ENCODE measurements at places on chromosomes 11 and 22. TPM values are rescaled to one million over a fixed set of nuclear protein-coding genes. Genes with fewer than 3 reads are reported as not detected.

ALDH3B1 gene
- 0.20 TPM for total RNA-seq

- peaks cover 11% of the 10 kb centered on the region for H3K36me3 ChIP-seq
- H3K4me3 ChIP-seq, result no peak overlapping the region
- peaks cover 7% of the 10 kb centered on the region for H3K4me1 ChIP-seq
Measured at GRCh38 chr11:110438017-110438416, 8.3 kb downstream of the FDX1 start.

DNA sequence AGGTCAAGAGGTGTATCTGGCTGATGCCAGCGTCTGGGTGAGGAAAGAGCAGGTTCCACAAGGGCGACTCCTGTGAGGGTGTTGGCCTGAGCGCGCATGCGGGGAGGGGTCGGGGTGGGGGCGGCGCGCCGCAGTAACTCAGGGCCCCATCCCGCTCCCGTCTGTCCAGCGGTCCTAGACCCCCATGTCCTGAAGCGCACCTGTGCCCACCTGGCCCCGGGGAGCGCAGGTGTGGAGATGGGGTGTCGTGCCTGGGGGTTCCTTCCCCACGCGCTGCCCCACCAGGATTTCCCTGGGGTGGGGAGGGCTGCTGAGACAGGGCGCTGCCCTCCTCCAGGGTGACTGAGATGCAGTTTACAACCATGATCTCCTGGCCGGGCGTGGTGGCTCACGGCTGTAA lies 20.9 kb downstream of the RNH1 start:
- no peaks in the 10 kb centered on the region for H3K27me3 ChIP-seq
- H3K4me3 ChIP-seq, result no peak overlapping the region
- DNase-seq, result no peak
- H3K36me3 ChIP-seq, result no peaks in the 10 kb centered on the region
- no peak overlapping the region for H3K27ac ChIP-seq
- no peaks in the 10 kb centered on the region for H3K4me1 ChIP-seq

DNA sequence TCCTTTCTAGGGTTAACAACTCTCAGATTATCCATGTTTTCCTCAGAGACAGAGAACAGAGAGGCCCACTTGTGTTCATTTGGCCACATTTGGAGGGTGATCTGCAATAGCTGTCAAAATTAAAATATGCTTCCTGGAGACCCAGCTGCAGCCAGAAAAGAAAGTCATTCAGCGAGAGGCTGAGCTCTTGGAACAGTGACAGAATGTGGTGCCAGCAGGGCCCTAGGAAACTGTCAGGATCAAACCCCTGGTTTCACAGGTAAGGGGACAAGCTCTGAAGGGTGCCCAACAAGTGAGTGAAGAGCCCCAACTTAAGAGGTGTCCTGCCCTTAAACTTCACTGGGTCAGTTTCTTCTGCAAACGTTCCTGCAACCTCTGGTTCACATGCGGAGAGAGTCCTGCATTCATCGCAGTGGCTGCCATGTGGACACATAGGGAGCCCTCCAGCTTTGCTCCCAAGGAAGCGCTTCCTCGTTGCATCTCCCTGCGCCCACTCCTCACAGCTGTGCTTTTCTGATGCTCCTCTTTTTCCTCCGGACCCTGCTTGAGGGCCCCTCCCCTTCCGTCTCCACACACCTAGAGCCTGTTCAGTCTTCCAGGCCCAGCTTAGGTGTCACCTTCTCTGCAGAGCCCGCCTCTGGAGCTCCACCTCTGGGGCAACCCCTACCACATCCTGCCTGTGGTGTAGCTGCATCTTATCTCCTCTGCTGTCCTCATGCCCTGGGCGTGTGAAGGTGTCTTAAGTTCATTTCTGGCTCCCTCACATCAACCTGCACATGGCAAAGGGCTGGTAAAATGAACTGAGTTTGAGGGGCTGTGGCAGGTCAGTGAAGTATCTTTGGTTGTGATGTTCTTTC lies 3.9 kb downstream of the UCP3 start:
- peak overlapping the region; percentile 52 for H3K27ac ChIP-seq
- no peaks in the 10 kb centered on the region for H3K27me3 ChIP-seq
- no peaks in the 10 kb centered on the region for H3K36me3 ChIP-seq
- DNase-seq, result peak; percentile 75
- H3K4me1 ChIP-seq, result peaks cover 68% of the 10 kb centered on the region

THRSP gene
- total RNA-seq, result not detected

DNA sequence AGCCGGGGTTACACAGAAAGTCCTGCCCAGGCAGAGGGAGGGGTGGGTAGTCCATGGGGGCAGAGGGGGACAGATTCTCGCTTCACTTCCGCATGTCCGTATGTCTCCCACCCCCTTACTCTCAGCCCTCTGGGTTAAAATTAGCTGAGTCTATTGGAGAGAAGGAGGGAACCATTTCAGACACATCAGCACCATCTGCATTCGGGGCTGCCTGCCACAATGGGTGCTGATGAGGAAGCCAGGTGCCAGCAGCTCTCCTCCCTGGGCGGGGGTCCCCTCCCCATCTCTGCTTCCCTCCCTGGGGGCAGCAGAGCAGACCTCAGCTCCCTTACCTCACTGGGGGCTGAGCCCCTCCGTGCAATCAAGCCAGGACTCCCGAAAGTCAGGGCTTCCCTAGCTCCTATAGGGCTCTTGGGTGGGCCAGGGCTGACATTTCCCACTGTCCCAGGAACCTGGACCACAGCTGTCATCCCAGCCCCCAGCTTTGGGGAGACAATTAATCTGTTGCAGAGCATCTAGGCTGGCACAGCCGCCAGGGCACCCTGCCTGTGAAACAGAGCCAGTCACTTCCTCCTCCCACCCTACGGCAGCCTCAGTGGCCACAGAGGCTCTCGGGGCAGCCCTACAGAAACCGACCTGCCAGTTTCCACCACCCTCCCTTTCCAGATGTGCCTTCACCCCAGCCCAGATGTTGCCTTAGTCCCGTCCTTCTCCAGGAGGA lies 67.3 kb downstream of the PDE2A start:
- no peak for DNase-seq
- H3K36me3 ChIP-seq, result no peaks in the 10 kb centered on the region
- H3K4me1 ChIP-seq, result no peaks in the 10 kb centered on the region

DNA sequence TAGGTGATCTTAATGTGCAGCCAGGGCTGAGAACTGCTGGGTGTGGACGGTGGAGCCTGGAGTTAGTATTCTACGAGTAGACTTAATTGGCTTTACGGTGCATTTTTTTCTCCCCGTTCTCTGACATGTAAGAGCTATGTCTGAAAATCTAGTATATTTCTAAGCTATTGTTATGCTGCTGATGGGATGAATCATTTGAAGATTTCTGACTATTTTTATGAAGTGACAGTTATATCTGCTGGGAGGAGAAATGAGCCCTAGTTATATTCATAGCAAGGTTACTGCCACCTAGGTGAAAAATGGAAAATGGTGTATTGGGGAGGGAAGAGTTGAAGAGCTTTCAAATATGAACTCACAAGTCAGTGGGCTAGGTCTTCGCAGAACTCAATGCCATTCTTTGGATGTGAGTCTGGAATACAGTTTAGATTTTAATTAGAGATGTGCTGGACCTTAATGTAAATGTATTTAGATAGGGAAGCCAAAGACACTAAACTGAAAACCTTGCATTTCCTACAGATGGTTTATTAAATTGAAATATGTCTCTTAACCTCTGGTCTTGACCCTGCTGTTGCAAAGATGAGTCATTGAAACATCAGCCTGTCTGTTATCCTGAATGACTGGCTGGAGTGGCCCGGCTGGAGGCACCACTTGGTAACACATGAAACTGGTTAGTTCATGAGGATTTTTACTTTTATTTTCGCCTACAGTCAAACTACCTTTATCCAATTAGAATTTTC lies 293.7 kb downstream of the DDX10 start:
- H3K27me3 ChIP-seq, result no peaks in the 10 kb centered on the region
- no peak for DNase-seq
- H3K4me3 ChIP-seq, result no peak overlapping the region
- H3K36me3 ChIP-seq, result no peaks in the 10 kb centered on the region
- H3K27ac ChIP-seq, result no peak overlapping the region

SYT13 gene
- total RNA-seq, result not detected

TBX10 gene
- total RNA-seq, result not detected

- H3K36me3 ChIP-seq, result no peaks in the 10 kb centered on the region
- H3K27ac ChIP-seq, result no peak overlapping the region
- H3K4me3 ChIP-seq, result no peak overlapping the region
- no peak for DNase-seq
- peaks cover 11% of the 10 kb centered on the region for H3K4me1 ChIP-seq
- no peaks in the 10 kb centered on the region for H3K27me3 ChIP-seq
Measured at GRCh38 chr11:114098927-114099326, 39.4 kb downstream of the ZBTB16 start.

- H3K27me3 ChIP-seq, result no peaks in the 10 kb centered on the region
- no peak overlapping the region for H3K4me3 ChIP-seq
- DNase-seq, result no peak
- no peaks in the 10 kb centered on the region for H3K36me3 ChIP-seq
- no peak overlapping the region for H3K27ac ChIP-seq
Measured at GRCh38 chr11:71286701-71287643, 34.6 kb upstream of the SHANK2 start.

SLC22A12 gene
- not detected for total RNA-seq

FOLR2 gene
- total RNA-seq, result 0.26 TPM

TANGO2 gene
- total RNA-seq, result 27.3 TPM

GRCh38 chr11:115458877-115459276 lies 45.3 kb downstream of the CADM1 start:
- DNase-seq, result no peak
- H3K27me3 ChIP-seq, result no peaks in the 10 kb centered on the region
- H3K4me3 ChIP-seq, result no peak overlapping the region

OR8G1 gene
- total RNA-seq, result not detected

DNA sequence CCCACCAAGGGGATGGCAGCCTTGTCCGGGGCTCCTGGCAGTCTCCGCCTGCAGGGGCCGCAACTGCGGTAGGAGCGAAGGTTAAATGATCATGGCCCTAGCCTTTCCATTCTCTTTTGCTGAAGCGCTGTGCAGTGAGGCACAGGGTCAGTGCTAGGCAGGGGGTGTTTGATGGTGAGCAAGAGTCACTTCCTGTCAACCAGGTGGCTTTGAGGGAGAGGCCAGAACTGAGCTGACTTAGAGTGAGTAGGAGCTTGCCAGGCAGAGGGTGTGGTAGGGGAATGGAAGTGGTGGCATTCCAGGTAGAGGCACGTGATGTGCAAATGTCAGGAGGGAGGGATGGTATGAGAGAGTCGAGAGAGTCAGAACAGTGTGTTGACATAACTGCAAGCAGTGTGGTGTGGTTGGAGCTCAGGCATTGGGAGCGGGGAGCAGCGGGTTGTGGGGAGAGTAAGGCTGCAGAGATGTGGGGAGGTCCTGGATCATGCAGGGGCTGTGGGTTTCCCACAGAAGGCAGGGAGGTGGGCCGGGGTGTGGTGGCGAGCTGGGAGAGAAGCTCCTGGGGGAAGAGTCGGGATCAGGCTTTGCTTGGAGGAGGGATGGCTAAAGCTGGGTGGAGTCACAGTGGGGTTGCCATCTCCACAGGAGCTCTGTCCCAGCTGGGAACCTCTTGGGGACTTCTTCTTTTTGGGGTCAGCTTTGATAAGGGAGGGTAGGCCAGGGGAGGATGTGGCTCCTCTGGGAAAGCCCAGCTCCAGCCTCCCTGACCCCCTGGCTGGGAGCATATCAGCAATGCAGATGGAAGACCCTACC lies 33.3 kb downstream of the AMPD3 start:
- H3K4me1 ChIP-seq, result no peaks in the 10 kb centered on the region
- H3K27ac ChIP-seq, result no peak overlapping the region

ANO1 gene
- not detected for total RNA-seq

DNA sequence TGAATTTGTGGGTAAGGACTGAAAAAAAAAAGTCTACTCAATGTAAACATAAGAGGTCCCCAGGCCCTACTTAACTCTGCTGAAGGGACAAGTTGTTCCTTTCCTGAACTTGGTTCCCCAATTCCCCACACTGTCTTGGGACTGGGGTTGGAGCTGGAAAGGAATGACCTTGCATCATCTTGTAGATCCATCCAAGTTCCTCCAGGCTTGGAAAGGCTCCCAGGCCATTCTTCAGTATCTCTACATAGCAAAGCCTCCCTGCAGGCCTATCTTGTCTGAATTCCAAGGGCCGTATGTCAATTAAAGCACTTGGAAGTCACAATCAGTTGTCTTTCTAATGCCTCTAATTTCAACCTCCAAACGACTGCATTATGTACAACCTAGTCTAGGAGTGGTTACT lies 361.2 kb downstream of the TMEM135 start:
- no peaks in the 10 kb centered on the region for H3K27me3 ChIP-seq
- DNase-seq, result no peak
- H3K4me1 ChIP-seq, result no peaks in the 10 kb centered on the region

DNA sequence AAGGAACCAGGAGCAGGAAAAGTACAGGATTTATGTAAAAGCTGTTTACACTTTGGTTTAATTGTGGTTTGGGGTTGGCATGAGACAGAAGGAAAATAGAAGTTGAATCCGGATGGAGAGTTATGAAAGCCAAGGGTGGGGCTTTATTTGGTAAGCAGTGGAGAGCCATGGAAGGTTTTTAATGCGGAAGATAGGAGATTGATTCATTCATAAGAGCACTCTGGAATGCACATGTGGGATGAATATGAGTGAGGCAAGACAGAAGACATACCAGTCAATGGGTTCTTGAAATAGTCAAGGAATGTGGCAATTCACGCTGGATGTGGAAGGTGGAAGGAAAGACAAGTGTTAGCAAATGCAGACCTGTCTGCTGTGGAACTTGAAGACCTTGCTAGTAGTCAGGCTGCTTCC lies 9.3 kb upstream of the GLB1L3 start:
- no peak for DNase-seq
- no peaks in the 10 kb centered on the region for H3K27me3 ChIP-seq
- H3K36me3 ChIP-seq, result peaks cover 5% of the 10 kb centered on the region

- no peaks in the 10 kb centered on the region for H3K36me3 ChIP-seq
- no peaks in the 10 kb centered on the region for H3K27me3 ChIP-seq
- H3K4me1 ChIP-seq, result no peaks in the 10 kb centered on the region
- no peak overlapping the region for H3K27ac ChIP-seq
- no peak for DNase-seq
- H3K4me3 ChIP-seq, result no peak overlapping the region
Measured at GRCh38 chr22:45120440-45120839, 43.3 kb upstream of the NUP50 start.

GLB1L2 gene
- total RNA-seq, result 8.6 TPM

DNA sequence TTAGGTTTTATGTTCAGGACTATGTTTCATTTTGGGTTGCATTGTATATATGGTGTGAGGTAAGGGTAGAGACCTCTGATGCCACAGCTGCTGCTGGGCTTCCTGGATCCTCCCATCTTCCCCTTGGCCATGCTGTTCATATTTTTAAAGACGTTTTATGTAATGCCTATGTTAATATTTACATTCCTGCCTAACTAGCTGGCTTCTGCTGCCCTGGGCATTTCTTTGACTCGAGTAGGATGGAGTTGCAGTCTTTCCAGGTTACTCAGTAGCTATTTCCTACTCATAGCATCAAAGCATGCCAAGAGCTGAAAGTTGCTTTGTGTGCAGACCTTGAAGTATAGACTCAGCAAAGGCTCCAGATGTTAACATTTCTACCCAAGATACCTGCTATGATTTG lies 220.5 kb upstream of the CADM1 start:
- H3K27me3 ChIP-seq, result no peaks in the 10 kb centered on the region
- H3K36me3 ChIP-seq, result no peaks in the 10 kb centered on the region
- H3K4me3 ChIP-seq, result no peak overlapping the region
- no peak overlapping the region for H3K27ac ChIP-seq
- no peaks in the 10 kb centered on the region for H3K4me1 ChIP-seq

- H3K36me3 ChIP-seq, result no peaks in the 10 kb centered on the region
- peak; percentile 51 for DNase-seq
- H3K4me3 ChIP-seq, result peak overlapping the region; percentile 53
- H3K27ac ChIP-seq, result no peak overlapping the region
Measured at GRCh38 chr22:37218771-37219411, 6.6 kb upstream of the SSTR3 start.

MS4A1 gene
- 0.70 TPM for total RNA-seq
